ENCODE measurements at places on chromosomes 2 and 18.

GRCh38 chr2:211649331-211649730 lies 889.3 kb downstream of the ERBB4 start:
- DNase-seq: no peak

DNA sequence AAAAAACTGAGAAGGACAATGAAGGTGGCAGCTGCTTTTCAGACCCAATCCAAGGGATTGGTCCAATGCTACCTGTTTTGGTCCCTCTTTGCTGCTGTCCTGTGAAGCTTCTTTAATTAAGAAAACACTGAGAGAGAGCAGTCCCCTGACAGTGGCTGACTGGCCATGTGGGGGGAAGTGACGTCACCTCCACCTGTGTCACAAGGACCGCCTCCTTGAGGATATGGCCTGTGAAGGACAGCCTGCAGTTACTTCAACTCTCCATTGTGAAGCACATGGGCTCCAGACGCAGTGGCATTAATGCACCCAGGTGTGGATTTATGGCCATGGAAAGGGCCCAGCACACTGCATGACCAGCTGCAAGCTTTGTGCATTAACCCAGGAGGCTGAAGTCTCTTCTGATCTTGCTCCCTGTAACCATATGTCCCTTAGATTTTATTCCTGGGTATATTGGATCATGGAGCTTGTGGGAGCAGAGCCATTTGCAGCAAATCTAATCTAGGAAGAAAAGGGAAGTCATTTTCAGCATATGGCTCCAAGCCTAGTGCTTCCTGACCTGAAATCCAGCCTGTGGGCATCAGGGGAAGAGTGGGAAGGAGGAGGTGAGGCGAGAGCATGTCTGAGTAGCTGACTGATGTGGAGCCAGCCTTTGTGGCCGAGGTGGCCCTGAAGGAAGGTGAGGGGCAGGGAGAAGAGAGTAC lies 32.2 kb downstream of the KIF5C start:
- DNase-seq: no peak

DNA sequence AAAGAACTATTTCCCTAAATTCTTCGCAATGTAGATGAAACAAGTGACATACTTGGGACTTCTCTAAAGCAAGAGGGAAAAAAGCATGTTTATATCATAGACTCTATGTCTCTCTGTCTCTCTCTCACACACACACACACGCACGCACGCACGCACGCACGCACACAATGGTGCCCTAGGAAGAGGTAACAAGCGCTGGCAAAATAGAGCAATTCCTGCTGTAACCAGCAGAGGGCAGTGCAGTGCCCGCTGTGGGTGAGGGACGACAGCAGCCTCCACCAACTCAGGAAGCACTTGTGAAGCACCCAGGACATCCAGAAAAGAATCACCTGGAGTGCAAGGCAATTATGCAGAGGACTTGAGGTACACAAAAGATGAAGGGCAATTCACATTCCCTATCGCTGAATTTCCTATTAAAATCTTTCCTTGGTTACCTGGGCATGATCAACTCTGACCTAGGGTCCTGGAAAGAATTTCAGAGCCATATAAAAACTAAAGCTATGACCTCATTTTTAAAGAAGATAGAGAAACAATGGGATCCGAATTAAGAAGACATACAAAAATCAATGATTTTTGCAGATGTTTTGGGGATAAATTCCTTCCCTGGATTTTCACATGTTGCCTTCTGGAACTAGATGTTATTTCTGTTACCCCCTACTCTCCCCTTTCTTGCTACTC lies 166.4 kb downstream of the PDE11A start:
- DNase-seq: peak; percentile 49

DNA sequence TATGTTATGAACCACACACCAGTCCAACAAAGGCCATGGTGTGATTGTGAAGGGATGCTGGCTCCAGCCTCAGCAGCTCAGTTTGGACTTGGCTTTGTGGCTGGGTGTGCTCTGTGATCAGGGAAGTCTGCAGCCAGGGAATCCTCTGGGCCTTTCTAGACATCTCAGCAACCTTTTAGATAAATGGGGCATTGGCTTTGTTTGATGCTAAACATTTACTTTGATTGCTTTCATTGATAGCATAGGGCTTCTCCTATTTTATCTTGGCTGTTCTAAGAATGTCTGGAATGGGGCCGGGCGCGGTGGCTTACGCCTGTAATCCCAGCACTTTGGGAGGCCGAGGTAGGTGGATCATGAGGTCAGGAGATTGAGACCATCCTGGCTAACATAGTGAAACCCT lies 104.5 kb downstream of the VAPA start:
- no peak for DNase-seq

DNA sequence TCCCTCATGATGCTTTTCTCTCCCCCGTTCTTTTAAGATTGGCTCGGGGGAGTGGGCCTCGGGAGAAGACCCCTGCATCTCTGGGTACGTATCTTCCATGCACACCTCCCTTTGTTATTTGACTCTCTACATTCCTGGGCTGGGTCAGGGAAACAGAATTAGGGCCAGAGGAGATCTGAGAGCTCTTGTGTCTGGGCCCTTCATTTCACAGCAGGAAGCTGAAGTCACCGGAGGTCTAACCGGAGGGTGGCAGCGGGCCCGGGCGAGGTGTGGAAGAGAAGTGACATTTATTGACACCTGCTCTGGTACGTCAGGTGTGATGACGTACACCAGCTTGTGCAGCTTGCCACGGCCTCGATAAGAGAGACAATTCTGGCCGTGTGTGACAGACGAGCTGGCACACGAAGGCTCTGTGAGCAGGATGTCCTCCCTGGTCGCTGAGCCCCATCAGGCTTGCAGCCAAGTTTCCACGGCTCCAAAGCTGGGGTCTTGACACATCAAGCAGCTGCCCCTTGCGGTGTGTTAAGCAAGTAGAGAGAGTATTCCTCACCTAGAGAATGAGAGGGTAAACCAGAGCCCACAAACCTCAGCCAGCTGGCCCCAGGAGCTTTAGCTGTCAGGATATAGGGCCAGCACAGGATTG lies 30.4 kb downstream of the TOGARAM2 start:
- DNase-seq: no peak

DNA sequence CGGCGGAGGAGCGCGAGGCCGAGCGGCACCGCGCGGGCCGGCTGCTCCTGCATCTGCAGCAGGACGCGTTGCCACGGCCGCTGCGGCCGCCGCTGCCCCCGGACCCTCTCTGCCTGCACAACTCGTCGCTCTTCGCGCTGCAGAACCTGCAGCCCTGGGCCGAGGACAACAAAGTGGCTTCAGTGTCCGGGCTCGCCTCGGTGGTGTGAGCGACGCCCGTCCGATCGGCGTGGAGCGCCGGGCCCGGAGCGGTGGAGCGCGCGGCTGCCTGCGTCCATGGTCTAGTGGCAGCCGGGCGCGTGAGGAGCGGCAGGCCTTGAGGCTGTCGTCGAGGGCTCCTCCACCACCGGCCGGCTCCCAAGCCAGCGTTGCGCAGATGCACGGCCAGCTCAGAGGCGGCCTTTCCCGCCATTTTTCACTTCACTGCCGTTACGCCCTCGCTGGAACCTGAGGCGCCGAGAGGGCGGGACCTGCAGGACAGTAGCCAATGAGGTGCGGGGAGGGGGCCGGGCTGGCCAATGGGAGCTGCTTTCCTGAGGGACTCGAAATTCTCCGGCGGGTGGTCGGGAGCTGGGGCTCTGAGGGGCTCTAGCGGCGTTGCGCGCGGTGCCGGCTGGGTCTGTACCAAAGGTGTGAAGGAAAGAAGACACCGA lies 1.9 kb downstream of the TLX2 start:
- DNase-seq: peak; percentile 76

- no peak for DNase-seq
Observed at GRCh38 chr2:68195096-68195495, 37.4 kb downstream of the PNO1 start.

DNA sequence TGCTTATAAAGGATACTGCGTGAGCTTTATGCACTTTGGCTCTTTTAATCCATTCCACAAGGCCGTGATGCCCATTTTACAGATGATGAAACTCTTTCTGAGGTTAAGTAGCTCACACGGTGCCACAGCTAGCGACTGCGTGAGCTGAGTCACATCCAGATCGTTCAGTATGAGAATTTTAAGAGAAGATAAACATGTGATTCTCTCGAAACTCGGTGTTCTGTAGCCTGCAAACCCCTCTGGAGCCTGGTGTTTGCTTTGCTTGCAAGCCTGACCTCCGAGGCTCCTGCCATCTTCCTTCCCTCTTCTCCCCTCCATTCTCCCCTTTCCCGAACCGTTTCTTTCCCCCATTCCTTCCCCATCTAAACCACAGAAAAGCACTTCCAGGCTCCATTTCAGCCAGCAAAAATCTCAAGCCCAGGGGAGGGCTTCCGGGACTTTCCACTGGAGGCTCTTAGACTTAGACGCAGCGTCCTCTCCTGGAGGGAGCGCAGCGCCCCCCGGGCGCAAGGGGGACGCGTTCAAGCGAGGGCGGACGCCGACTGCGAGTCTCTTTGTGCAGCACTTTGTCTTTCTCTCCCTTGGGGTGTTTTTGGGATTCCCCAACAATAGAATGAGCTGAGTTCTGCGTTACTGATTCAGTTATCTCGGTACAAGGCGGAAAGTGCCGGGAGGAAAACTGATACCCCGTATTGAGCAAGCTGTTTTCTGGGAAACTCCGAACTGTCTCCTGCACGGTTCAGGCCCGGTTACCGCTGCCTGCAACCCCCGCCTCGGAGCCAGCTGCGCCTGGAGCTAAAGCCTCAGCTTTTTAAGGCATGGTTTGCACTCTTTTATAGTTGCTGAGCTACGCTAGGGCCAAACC lies 38.0 kb downstream of the CYP1B1 start:
- DNase-seq: no peak

- no peak for DNase-seq
Observed at GRCh38 chr2:65300761-65301711, 73.4 kb downstream of the ACTR2 start.

DNA sequence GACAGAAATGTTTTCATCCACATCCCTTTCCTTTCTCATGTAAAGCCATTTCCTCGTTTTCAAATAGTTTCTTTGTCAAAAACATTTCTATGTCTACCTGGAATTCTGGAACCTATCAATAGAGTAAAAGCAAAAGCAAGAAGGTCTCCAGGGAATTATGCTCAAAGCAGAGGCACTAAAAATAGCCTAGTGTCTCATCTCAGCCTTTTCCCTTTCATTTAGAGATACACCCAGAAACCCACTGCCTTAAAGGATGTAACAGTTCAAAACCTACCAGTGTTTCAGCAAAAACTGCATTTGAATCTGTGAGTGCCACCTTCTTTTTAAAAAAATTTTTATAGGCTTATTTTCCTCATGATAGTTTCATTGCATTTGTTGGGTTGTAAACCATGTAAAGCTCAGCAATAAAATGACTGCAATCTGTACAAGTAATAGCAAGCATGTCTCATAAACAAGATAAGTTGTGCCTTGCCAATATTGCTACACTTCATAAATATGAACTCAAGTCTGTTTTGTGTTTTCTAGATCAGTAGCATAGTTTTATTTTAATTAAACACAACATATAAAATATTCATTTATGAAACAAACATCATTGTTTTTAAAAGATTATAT lies 927.3 kb upstream of the ACVR2A start:
- no peak for DNase-seq

- DNase-seq: no peak
Observed at GRCh38 chr2:25201265-25201664, 32.9 kb upstream of the POMC start.

DNA sequence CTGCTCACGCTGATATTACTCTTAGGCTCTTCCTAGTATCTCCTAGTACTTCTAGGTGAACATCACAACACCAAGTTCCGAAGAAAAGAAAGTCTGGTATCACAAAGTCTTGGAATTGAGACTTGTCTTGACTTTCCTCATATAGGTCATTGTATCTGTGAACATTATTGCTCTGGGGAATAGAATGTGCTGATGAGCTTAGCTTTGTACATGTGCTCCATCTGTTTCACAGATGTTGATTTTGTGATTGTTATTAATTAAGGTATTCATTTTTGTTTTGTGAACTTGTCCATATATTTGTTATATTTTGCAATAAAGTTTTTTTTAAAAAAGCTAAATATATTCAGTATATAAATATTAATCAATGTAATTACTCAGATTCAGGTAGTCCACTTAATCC lies 111.7 kb downstream of the BABAM2 start:
- no peak for DNase-seq

- DNase-seq: no peak
Observed at GRCh38 chr2:149767516-149767974, 180.0 kb upstream of the MMADHC start.

DNA sequence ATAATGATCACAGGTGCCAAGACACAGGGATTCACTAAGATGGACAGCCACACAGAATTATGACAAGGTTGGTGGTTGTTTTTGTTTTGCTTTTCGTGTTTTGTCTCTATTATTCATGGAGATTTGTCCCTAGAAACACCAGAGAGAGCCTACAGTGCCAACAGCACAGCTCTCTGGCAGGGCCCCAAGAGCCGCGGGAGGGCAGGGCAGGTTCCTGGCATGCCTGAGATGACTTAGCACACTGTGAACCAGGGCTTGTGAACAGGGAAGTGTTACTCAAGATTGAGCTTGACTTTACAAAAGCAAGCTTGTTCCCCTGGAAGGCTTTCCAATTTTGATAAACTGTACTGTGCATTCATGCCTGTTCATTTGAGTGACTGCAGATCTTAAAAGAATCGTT lies 437.4 kb upstream of the SALL3 start:
- DNase-seq: no peak

DNA sequence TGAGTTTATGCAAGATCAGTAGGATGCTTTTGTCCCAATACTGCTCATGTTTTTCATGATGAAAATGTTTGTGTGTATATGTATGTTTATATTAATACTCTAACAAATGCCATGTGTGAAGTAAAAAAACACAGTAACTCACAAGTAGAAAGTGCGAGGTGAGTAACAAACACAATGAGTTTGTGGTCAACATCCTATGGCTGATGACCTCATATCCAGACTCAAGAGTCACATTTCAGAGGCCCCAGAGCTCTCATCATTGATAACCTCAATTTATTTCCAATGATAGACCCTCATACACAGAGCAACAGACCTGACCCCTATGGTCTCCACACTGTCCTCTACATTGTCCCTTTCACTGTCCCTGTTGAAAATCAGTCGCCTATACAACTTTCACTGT lies 34.5 kb downstream of the ZNF519 start:
- DNase-seq: no peak

DNA sequence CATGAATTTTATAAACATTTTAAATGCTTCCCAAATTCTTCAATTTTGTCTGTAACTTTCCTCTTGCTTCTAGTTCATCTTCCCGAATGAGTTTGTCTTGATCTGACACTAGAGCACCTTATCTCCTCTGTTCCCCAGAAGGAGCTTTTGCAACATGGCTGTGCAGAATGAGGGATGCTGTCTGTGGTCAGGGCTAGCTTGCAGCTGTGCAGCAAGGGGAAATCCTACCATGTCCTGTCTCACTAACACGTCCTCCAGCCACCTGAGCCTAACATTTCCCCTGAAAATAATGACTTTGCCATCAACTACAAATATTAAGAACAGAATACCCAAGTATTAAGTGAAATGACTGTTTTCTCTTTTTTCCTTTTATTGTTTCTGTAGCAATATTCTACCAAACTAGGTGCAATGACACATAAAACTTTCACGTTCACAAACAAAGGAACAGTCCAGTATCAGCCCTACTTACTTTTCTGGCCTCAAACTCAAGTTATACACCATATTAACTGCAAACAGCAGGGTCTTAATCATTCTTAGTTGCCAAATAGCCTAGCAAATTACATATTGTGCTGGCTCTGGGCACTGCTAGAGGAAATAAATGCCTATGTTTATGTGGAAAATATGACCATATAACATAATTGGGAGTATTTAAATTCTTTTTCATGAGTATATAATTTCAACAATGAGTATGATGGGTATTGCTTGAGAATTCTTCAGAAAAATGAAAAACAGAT lies 423.3 kb downstream of the CMPK2 start:
- no peak for DNase-seq

- DNase-seq: no peak
Observed at GRCh38 chr2:85435981-85436835, 17.7 kb downstream of the SH2D6 start.
